NCI-H2029 treated with DMSO at 0.1 percent for 48 hours (cell line): ENCODE measurements at places on chromosomes 13 and 19.

DNA sequence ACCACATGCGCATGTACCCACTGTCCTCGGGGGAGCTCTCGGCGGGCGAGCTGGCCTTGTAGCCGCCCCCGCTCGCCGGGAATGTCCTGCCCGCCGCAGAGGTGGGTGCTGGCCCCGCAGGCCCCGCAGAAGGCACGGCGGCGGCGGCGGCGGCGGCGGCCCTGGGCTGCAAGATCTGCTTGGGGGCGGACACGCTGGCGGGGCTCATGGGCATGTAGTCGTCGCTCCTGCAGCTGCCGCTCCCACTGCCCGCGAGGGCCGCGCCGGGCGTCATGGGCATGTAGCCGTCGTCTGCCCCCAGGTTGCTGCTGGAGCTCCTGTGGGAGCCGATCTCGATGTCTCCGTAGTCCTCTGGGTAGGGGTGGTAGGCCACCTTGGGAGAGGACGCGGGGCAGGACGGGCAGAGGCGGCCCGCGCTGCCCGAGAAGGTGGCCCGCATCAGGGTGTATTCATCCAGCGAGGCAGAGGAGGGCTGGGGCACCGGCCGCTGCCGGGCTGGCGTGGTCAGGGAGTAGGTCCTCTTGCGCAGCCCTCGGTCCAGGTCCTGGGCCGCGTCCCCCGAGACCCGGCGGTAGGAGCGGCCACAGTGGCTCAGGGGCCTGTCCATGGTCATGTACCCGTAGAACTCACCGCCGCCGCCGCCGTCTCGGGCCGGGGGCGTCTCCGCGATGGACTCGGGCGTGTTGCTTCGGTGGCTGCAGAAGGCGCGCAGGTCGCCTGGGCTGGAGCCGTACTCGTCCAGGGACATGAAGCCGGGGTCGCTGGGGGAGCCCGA, 2.4 kb downstream of the IRS2 start:
- DNase-seq: no peak

DNA sequence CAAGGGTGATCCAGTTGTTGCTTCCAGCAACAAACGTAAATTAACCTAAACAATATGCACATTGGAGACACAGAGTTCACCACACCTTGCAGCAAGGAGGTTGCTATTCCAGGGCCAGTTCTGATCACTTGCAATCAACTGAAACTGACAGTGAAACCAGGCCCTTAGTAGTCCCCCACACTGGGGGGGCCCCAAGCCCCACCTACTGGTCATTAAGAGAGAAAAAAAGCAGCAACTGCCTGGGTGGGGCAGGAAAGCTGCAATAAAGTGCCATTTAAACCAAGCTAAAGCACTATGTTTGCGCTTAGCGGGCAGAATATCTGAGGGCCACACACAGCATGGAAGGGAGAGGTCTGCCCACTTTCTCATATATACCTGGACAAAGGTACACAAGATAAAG, 51.5 kb downstream of the ATP7B start:
- DNase-seq: no peak

GRCh38 chr19:17680230-17680722, 7.9 kb downstream of the UNC13A start:
- DNase-seq: no peak

DNA sequence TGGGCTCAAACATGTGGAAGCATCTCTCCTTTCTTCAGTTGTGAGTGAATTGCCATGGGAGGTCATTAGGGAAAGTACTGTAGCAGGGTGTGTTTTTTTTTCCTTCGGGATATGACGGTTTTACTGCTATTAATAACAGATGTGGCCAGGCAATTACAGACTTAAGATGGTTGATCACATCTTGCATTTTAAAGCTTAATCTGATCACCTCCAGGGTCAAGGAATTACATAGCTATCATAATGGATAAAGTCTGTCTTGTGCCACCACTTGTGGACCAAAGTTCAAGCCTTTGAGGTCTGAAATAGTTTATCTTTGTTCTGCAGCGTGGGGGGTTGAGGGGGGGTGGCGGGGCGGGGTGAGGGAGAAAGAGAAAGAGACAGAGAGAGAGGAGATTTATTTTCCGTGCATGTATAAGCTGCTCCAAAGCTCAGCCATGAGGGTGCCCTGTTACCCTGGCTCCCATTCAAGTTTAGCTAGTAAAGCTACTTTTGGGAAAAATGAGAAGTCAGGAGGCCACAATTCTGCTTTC, 5.5 kb upstream of the SERP2 start:
- no peak for DNase-seq
